Stimulated activated CD8-positive, alpha-beta memory T cell treated with anti-CD3 and anti-CD28 coated beads, Interleukin-15, amount 100 ng/mL, for 4 hours (primary cell): ENCODE measurements at places on chromosomes 11 and 22.

GRCh38 chr11:27456795-27457329 lies 15.7 kb downstream of the LGR4 start:
- DNase-seq = no peak

GRCh38 chr11:2517386-2518064 lies 72.7 kb downstream of the KCNQ1 start:
- no peak for DNase-seq

DNA sequence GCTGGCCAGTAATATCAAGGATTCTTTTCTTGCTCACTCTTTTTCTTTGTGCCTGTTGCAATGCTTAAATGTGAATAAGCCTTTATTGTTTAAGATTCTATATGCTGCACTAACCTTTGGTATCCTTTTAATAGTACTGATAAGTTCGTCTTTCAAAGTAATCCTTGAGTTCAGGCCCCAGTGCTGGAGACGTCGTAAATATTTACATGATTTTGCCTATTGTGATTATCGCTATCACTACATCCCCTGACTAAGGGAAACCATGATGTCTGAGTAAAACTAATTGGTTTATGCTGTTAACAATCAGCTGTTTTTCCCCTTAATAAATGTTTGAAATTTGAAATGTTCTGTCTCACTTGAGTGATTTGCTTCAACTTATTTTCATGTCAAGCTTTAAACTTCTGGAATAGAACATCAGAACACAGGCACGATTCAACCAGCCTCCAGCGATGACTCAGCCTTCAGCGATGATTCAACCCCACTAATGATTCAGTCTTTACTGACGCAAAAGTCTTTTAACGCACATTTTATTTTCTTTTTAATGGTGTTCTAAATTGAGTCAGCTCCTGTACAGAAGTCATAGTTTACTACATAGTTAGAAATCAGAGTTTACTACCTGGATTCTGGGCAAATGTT lies 3.9 kb downstream of the HTATIP2 start:
- peak; percentile 48 for DNase-seq

GRCh38 chr22:37164505-37164887 lies 14.8 kb upstream of the IL2RB start:
- no peak for DNase-seq

DNA sequence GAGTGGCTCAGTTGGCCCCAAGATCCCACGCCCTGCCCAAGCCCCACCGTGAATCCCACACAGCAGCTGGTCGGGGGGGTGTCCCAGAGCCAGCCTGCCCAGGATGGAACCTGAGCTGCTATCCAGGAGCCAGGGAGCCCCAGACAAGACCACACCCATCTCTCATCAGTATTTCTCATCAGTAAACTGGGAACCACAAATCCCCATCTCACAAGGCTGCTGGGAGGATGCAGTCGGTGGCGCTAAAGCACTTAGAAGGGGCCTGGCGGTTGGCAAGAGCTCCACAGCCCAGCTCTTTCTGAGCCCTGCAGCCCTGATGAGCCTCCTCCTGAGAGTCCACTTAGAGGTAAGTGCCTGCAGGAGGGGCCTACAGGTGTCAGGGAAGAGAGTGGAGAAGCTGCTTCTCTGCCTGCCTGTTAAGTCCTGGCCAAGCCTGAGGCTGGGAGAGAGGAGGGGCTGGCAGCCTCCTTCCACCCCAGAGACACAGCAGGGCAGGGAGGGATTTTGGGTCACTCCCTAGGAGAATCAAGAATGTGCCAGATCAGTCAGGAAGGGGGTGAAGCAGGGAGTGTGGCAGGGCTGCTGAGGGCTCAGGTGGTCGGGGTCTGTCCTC lies 6.1 kb downstream of the FADS3 start:
- DNase-seq = no peak

DNA sequence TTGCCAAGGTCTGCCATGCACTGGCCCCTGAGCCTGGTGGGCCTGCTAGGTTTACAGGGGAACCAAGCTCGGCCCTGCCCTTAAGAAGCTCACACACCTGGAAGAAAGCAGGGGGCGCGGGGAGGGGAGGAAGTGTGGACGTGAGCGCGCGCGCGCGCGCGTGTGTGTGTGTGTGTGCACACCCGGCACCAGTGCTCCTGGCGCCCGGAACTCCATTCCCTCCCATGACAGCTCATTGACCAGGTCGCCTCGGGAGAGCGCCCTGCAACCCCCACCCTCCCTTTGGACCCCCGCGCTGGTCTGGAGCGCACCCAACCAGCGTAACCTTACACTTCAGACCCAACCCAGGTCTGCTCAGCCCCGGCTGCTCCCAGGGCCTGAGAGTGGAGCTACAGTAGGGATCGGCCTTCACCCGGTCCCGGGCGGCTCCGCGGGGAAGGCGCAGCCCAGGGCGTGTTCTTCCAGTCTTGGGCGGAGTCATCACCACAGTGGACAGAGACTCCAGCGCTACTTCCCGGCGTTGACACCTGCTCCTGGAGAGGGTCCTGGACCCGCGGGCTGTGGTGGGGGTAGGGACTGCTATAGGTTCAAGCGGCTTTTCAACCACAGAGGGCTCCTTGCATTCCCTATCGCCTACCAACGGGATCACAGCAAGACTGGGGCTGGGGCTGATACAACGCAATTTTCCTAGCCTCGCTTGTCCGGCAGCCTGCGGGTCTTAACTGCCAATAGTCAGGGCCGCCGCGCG lies 1.5 kb downstream of the GALNT18 start:
- DNase-seq = no peak

GRCh38 chr22:39212721-39213376 lies 31.9 kb downstream of the PDGFB start:
- no peak for DNase-seq

DNA sequence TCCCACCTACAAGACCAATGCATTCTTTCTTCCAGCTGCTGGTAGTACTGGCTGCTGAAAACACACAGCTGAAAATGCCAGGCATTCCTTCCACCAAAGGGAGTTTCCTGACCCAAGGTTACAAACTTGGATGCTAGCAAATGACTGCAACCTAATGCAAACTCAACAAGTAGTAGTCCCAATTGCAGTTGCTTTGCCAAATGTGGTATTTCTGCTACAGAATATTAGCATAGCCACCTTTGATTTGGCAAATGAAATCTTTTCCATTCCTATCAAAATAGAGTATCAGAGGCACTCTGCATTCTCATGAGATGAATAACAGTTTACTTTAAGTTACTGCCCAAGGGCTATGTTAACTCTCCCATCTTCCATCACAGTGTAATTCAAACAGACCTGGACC lies 172.0 kb upstream of the ARHGAP42 start:
- no peak for DNase-seq

DNA sequence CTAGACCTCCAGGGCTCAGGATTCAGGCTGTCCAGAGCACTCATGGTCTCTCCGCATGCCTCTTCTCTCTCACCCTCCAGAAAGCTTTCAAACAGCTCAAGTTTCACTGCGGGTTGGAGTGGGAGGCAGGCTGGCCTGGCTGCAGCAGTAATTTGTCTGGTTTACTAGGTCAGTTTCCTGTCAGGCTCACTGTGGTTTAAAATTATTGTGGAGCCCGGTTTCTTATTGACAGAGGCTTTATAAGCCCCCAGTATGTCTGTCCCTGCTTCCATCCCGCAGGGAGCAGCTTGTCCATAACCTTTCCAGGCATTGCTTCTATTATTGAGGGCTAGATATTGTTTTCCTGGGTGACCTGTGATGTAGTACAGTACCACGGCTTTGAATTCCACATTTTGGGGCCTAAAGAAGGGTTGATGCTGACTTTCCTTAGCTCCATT lies 235.3 kb upstream of the SORL1-AS1 start:
- DNase-seq = no peak

DNA sequence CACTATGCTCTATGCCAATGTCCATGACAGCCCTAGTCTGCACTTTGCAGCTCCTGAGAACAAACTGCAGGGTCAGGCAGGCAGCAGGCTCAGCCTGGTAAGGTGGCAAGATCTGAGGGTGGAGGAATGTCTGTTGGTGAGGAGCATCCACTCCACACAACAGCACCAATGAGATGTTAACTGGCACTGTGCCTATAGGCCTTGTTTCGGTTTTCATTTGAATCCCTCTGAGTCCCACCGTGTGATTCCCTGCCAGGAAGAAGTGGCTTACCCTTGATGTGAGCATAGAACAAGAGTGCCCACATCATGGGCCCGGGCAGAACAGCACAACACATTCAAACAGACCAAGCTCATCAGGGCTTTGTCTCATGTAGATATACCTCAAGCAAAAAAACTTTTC lies 44.1 kb upstream of the CHRM4 start:
- DNase-seq = no peak

GRCh38 chr22:31681349-31682345 lies 19.6 kb upstream of the PISD start:
- DNase-seq = no peak

- no peak for DNase-seq
Measured at GRCh38 chr22:31683181-31684105, 21.4 kb upstream of the PISD start.

DNA sequence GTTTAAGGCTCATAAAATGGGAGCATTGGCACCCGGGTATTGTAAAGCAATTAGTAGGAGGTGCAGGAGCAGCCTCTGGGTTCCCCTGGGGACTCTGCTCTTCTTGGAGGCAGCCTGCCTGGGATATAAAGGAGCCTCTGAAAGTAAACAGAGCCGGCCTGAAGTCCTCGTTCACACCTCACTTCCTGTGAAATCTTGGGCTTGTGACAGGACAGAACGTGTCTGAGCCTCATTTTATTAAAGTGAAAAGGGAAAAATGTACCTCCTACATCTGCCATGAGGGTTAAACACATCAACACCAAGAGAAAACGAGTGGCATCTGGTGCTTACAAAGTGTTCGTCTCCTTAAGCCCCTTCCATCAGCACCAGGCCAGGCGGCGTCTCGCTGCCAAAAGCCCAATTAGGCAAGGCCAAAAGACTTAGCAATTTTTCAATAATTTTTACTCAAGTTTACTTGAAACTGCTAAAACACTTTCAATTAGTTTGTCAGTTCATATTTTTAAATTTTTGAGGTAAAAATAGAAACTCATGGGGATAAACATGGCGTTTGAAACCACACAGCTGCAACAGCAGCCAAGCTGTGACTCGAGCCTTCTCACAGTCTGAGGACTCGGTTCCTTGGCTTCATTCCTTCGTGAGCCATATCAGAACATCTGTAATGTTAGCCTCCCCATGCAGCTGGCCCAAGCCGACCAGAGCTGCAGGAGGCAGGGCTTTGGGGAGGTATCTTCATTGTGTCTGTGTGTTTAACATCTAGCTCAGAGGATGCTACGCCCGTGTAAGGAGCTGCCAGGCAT lies 33.6 kb downstream of the MAP6 start:
- DNase-seq = no peak

DNA sequence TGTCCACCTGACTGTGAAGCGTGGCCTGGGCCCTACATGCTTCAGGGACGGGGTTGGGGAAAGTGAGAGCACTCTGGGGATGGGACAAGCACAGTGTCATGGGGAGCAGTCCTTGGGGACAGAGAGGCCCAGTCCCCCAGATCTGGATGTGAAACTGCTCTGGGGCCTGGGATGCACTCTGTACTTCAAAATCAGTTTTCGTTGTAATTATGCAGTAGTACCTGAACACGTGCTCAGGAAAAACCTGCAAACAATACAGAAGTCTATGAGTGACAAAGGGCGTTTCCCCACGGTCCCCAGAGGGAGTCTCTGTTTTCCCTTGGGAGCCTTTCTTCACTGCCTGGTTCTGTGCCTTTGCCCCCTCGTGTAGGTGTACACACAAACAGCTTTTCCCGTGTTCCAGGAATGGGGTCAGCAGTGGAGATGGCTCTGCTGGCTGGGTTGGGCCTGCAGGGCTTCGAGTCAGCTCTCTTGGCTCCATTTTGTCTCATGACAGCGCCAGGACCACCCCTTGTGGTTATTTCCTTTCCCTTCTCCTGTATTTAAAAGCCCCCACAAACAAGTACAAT lies 5.2 kb upstream of the TNFRSF13C start:
- no peak for DNase-seq

DNA sequence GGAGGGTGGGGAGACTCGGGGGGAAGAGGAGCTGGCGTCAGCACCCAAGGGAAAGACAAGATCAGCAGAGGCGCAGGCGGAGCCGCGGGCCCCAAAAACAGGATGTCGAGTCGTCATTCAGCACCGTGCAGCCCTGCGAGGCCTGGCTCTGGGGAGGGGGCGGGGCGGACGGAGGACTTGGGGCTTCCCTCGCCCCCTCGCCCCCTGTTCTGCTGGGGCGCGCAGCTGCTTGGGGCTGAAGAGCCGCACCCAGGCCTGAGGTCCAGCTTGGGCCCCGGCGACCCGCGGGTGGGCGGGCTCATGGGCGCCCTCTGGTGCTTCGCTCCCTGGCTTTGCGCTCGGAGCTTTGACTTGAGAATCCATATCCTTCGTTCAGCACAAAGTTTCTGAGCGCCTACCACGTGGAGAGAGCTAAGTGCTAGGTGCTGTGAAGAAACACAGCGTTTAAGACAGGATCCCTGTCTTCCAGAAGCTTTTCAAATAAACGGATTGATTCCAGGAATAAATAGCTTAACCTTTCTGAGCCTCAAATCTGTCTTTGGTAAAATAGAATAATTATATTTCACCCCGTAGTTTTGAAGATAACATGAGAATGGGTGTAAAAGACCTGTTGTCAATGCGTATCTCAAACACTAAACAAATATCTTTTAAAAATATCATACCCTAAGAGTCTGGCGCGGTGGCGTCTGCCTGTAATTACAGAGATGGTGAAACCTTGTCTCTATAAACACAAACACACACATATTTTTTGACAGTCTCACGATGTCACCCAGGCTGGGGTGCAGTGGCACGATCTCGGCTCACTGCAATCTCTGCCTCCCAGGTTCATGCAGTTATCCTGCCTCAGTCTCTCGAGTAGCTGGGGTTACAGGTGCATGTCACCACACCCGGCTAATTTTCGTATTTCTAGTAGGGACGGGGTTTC lies 929 bp upstream of the RHOG start:
- no peak for DNase-seq

DNA sequence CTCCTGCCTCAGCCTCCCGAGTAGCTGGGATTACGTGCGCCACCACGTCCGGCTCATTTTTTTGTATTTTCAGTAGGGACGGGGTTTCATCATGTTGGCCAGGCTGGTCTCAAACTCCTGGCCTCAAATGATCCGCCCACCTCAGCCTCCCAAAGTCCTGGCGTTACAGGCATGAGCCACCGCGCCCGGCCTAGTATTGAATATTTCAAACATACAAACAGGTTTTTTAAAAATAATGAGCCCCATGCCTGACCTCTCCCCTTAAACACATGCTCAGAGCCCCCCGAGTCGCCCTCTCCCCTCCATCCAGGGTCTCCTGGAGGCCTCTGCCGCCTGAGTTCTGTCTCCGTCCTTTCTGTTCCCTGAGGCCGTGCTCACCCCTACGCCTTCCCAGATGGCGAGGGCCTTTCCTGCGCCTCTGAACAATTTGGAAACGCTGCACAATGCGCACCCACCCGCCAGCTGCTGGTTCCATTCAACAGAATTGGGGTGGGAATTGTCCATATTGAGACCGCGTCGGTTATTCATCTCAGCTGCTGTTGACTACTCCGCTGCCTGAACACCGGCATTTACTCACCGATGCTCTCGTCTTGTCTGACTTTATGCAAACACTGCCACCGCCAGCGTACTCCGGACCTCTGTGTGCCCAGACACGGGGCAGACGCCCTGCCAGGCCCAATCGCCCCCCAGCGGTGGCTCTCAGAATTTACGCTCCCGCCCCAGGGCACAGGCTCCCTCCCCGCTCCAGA lies 13.6 kb upstream of the RNH1 start:
- no peak for DNase-seq
